Stimulated activated memory B cell treated with anti-CD40 and anti-IgM and Interleukin-4, amounts not matched to agents 10 μg/mL and 1 μg/mL and 100 μg/mL, for 72 hours (primary cell): ENCODE measurements at places on chromosomes 11 and 22.
A peak's percentile ranks its signal among the peaks of the same experiment; 100 is the strongest.

GRCh38 chr11:75485742-75486141, 40.0 kb downstream of the GDPD5 start:
- H3K27ac ChIP-seq, result no peak overlapping the region
- H3K36me3 ChIP-seq, result peaks cover 13% of the 10 kb centered on the region
- H3K4me3 ChIP-seq, result no peak overlapping the region
- peaks cover 12% of the 10 kb centered on the region for H3K4me1 ChIP-seq
- ATAC-seq, result no peak

DNA sequence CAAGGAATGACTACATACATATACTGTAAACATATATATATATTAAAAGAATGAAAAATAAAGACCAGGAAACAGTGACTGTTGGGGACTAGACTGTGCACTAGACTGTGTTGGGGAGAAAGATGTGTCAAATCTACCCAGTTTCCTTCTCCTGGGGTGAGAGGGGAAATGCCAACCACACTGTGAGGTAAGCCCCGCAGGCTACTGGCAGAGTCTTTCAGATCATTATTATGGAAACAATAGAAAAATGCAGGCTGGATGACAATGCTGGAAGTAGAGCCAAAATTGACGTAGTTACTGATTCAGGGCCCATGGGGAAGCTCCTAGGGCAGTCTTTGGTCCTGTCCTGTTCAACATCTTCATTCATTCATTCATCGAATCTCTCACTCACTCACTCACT, 101.4 kb downstream of the C11orf58 start:
- no peaks in the 10 kb centered on the region for H3K4me1 ChIP-seq
- H3K27ac ChIP-seq, result no peak overlapping the region
- H3K36me3 ChIP-seq, result peaks cover 68% of the 10 kb centered on the region
- H3K27me3 ChIP-seq, result no peaks in the 10 kb centered on the region

DNA sequence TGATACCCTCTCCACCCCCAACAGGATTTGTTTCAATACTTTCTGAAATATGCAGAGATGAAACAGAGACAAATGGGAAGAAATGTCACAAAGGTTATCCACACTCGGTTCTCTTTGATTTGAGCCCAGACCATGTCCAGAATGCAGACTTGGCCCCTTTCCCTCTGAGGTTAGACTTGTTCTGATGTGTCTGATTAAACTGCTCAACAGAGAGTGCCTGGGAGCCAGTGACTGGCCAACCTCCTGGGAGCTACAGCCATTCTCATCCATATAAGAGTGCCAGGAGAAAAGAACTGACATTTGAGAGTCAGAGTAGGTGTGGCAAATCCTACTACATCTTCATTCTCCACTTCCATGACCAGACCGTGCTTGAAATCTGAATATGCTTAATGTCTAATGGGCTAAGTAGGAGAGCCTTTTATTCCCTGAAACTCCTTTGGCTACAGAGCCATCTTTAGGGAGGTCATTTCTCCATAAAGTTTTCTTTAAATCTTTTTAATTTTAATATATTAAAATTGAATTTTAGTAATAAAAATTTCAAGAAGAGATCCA, 201.4 kb downstream of the BLID start:
- H3K27me3 ChIP-seq, result no peaks in the 10 kb centered on the region
- H3K36me3 ChIP-seq, result no peaks in the 10 kb centered on the region
- no peak overlapping the region for H3K27ac ChIP-seq
- no peak for ATAC-seq
- H3K4me3 ChIP-seq, result no peak overlapping the region
- H3K4me1 ChIP-seq, result no peaks in the 10 kb centered on the region

- H3K27ac ChIP-seq, result no peak overlapping the region
- H3K27me3 ChIP-seq, result peaks cover 31% of the 10 kb centered on the region
- H3K4me1 ChIP-seq, result no peaks in the 10 kb centered on the region
- H3K36me3 ChIP-seq, result peaks cover 6% of the 10 kb centered on the region
Measured at GRCh38 chr11:121004206-121004840, 19.6 kb upstream of the TBCEL start.

- no peaks in the 10 kb centered on the region for H3K4me1 ChIP-seq
- no peaks in the 10 kb centered on the region for H3K36me3 ChIP-seq
- H3K27me3 ChIP-seq, result no peaks in the 10 kb centered on the region
- H3K4me3 ChIP-seq, result no peak overlapping the region
- no peak overlapping the region for H3K27ac ChIP-seq
Measured at GRCh38 chr11:21475276-21475675, 717.6 kb upstream of the ANO5 start.

GRCh38 chr22:33747029-33747428, 173.2 kb downstream of the LARGE1 start:
- peaks cover 6% of the 10 kb centered on the region for H3K36me3 ChIP-seq
- ATAC-seq, result no peak
- H3K27ac ChIP-seq, result no peak overlapping the region
- H3K4me1 ChIP-seq, result peaks cover 14% of the 10 kb centered on the region

DNA sequence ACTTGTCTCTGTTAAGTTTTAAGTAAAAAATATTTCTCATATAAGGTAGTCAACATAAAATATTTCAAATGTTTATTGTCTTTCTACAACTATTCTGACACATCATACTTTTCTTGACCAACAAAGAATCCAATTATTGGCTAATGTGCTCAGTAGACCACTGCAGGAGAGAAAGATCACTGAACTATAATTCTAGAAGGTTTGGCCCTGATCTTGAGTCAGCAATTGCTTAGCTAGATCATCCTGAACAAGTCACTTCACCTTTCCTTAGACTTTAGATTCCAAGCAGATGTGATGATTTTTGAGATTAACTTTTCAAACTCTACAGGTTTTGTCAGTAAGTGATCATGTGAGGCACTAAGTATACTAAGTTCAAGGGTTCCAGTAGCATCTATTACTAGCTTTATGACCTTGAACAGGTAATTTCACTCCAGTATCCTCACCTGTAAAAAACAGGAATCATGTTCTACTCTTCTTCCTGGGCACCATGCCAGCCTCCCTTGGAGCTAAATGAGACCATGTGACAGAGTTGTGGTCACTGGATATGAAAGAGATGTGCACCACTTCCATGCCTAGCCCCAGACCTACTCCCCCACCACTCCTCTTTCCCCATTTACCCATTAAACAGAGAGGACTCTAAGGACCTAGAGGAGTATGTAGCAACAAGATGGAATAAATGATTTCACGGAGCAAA, 17.3 kb downstream of the PGM2L1 start:
- no peak overlapping the region for H3K4me3 ChIP-seq
- no peaks in the 10 kb centered on the region for H3K36me3 ChIP-seq
- no peaks in the 10 kb centered on the region for H3K27me3 ChIP-seq
- no peaks in the 10 kb centered on the region for H3K4me1 ChIP-seq
- no peak for ATAC-seq
- H3K27ac ChIP-seq, result no peak overlapping the region

DNA sequence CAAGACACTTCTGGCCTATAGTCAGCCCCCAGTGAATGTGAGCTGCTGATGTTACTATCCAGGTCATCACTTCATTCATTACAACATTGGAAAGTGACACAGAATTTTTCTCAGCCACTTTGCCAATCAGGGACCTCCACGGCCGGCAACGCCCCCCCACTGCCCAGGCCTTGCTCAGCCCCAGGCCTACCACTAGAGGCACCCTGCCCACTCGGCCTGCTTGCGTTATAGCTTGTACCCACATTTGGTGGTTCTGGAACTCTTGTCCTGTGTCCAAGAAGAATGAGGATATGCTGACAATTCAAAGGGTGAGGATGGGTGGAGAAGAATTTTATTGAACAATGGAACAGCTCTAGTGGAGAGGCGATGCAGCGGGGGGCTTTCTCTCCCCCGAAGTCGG, 96.2 kb downstream of the TSPAN18 start:
- no peak overlapping the region for H3K4me3 ChIP-seq
- no peak overlapping the region for H3K27ac ChIP-seq
- H3K4me1 ChIP-seq, result no peaks in the 10 kb centered on the region
- no peaks in the 10 kb centered on the region for H3K36me3 ChIP-seq

DNA sequence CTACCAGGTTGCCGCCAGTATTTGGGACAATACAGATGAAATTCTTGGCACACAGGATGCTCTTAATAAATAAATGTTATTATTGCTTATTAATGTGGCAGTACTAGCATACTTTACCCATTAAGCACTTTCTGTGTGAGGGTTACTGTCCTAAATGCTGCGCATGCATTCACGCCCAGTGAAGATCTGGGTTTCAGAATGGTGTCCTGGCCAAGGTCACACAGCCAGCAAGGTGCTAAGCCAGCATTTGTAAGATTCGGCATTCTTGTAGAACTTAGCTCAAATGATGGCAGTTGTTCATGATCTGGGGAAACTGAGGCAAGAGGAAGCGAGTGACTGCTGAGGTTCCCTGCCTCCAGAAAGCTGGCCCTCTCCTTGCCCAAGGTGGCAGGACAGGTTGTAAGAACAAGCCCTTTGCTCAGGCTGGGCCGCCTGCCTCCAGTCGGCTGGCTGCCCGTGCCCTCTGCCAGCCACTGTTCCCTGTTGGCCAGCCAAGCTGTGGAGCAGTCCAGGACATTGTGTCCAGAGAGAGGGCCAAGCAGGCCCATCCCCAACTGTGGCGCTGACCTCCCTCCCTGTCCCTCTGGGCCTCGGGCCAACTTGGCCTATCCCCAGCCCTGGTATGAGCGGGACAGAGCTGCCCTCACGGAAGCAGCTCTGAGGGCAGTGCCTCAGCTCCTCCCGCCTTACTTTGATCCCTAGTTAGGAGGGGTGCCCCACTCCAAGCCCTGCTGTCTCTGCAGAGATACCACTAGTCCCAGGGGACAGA, 28.8 kb downstream of the TOB2 start:
- no peak for ATAC-seq
- H3K27ac ChIP-seq, result peak overlapping the region; percentile 63
- no peaks in the 10 kb centered on the region for H3K27me3 ChIP-seq
- H3K4me1 ChIP-seq, result peaks cover 38% of the 10 kb centered on the region
- H3K4me3 ChIP-seq, result no peak overlapping the region

- no peak overlapping the region for H3K27ac ChIP-seq
- H3K4me3 ChIP-seq, result no peak overlapping the region
- peaks cover 36% of the 10 kb centered on the region for H3K36me3 ChIP-seq
- no peak for ATAC-seq
- H3K27me3 ChIP-seq, result no peaks in the 10 kb centered on the region
Measured at GRCh38 chr11:104926771-104927611, 28.7 kb upstream of the CASP12 start.

- H3K27me3 ChIP-seq, result no peaks in the 10 kb centered on the region
- H3K27ac ChIP-seq, result no peak overlapping the region
- no peak overlapping the region for H3K4me3 ChIP-seq
Measured at GRCh38 chr11:95434489-95435057, 203.6 kb upstream of the SESN3 start.

DNA sequence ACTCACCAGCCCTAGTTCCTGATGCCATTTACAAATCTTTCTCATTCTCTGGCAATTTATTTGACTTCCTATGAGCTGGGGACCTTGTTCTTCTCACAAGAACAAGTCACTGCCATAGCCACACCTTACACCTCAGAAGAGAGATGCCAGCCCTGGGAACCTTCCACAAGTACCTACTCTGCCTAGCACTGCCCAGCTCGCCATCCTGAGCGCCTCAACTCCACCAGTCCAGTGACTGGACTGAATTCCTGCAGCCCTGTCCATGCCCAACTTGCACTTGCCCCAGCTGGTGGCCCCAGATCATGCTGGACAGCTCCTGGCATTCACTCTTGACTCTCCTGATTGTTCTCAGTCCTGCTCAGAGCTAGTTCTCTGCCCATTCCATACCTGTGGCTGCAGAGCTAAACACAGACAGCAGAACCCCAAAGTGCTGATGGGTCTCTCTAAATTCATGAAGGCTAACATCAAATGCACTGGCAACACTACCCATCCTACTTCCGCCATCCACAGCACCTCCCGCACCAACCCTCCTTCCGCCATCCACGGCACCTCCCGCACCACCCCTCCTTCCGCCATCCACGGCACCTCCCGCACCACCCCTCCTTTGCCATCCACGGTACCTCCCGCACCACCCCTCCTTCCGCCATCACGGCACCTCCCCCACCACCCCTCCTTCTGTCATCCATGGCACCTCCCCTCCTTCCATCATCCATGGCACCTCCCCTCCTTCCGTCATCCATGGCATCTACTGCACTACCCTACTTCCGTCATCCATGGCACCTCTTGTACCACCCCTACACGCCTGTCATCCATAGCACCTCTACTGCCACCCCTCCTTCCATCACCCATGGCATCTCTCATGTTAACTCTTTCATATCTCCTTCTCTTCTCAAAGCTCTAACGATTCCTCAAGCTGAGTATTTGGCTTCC, 23.6 kb upstream of the SLC25A1 start:
- H3K27ac ChIP-seq, result no peak overlapping the region
- peak; percentile 82 for ATAC-seq
- H3K4me3 ChIP-seq, result no peak overlapping the region
- no peaks in the 10 kb centered on the region for H3K4me1 ChIP-seq
- H3K36me3 ChIP-seq, result no peaks in the 10 kb centered on the region

- peaks cover 13% of the 10 kb centered on the region for H3K36me3 ChIP-seq
- H3K4me3 ChIP-seq, result no peak overlapping the region
- no peak for ATAC-seq
- no peaks in the 10 kb centered on the region for H3K4me1 ChIP-seq
- H3K27ac ChIP-seq, result no peak overlapping the region
Measured at GRCh38 chr11:7604331-7604955, 68.9 kb downstream of the CYB5R2 start.

- no peak overlapping the region for H3K4me3 ChIP-seq
- peaks cover 28% of the 10 kb centered on the region for H3K4me1 ChIP-seq
- peaks cover 39% of the 10 kb centered on the region for H3K36me3 ChIP-seq
- H3K27me3 ChIP-seq, result no peaks in the 10 kb centered on the region
- H3K27ac ChIP-seq, result no peak overlapping the region
- ATAC-seq, result no peak
Measured at GRCh38 chr11:119126675-119127268, 5.4 kb downstream of the HINFP start.

- H3K27me3 ChIP-seq, result peaks cover 90% of the 10 kb centered on the region
- H3K4me1 ChIP-seq, result no peaks in the 10 kb centered on the region
- no peaks in the 10 kb centered on the region for H3K36me3 ChIP-seq
- H3K27ac ChIP-seq, result no peak overlapping the region
- ATAC-seq, result no peak
Measured at GRCh38 chr11:68998390-68998911, 14.6 kb downstream of the MRGPRF start.

DNA sequence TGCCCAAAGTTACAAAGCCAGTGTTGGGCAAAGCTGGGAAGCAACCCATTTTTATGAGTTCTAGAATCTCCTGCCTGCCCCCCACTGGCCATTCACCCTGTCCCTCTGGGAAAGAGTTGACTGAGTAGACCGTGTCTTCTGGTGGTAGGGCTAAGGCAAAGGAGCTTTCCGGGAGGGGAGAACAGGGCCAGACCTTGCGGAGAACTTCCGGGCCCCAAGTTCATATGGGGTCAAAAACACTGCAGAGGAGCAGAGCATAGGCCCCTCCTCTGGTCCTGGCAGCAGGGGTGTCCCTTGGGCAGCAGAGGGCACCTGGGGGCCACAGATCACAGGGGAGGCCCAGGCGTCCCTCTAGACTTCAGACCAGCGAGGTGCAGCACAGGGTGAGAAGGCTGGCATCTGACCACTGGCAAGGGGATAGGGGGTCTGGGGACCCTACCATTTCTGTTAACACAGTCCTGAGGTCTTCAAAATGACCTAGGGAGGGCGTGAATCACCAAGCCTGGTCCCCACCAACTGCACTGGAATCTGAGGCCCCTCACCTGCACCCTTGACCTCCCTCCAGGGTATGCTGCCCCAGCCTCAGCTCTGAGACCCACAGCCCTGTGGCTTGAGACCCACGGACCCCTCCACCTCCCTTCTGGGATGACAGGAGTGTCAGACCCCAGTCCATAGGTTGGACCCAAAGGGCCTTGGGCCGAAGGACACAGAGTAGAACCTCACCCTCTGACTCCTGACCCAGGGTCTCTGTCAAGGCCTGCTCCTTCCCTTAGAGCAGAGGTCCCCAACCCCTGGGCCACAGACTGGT, 1.3 kb upstream of the ARAP1 start:
- peaks cover 16% of the 10 kb centered on the region for H3K36me3 ChIP-seq
- peaks cover 46% of the 10 kb centered on the region for H3K4me1 ChIP-seq
- no peak overlapping the region for H3K4me3 ChIP-seq
